ENCODE measurements at places on chromosomes 16 and 17.

DNA sequence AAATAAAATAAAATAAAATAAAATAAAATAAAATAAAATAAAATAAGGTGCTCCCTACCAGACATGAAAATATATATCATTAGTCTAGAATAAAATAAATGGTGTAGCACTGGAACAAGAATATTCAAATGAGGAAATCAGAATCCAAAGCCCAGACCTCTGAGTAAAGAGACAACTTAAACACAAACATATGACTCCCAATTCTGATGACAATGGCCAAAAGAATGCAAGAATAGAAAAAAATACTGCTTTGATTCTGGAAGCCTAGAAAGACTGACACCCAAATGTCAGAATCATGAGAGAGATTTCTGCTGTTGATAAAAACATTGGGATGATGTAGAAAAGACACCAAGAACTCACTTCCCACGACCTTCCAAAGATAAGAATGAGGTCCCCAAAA is 27.9 kb downstream of the MYOCD start:
- DNase-seq, result no peak

- no peak for DNase-seq
Measured at GRCh38 chr17:31595666-31596381, 204.3 kb downstream of the RAB11FIP4 start.

DNA sequence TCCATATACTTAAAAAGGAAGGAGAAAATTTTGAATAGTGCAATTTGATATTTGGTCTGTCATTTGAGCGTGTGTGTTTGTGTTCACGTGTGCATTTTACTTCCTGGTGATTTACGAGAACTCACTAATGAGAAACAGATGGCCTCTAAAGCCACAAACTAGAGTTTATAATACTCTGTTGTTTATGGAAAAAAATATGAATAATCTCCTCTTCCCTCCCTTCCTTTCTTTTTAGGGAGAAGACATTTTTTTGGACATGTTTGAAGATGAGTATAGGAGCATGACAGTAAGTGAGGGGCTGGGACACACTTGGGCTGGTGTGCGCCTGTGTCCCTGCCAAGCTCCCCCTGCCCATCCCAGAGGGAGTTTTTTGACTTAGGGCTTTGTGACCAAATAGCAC is 102.7 kb downstream of the CLEC16A start:
- DNase-seq, result no peak

DNA sequence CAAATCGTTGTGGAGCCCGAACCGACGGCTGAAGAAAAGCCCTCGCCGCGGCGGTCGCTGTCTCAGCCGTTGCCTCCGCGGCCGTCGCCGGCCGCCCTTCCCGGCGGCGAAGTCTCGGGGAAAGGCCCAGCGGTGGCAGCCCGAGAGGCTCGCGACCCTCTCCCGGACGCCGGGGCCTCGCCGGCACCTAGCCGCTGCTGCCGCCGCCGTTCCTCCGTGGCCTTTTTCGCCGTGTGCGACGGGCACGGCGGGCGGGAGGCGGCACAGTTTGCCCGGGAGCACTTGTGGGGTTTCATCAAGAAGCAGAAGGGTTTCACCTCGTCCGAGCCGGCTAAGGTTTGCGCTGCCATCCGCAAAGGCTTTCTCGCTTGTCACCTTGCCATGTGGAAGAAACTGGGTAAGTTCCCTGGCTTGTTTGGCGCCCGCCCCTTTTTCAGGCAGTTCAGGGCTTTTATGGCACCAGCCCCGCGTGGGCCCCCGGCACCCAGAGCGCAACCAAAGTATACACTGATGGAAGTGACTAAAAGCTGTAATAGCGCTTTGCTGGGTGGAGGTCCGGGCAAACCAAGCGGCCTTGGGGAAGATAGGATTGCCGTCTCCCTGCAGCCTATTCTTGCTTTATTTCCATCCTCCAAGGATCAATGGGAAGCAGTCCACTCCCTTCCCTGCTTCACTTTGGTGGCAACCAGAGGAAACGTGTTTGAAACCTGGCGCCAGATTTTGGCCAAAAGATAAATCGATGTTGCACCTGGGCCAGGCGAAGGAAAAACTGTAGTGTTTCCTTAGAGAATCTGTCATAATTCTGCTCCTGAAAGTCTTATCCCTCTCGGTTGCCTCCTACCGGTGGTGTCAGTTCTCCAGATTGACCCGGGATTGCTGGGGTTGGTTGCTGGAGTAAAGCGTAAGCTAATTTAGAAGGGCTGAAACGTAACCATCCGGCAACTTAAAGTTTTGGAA is 775 bp downstream of the PPM1D start:
- DNase-seq, result peak; percentile 87

- peak; percentile 22 for DNase-seq
Measured at GRCh38 chr17:57110152-57110542, 25.1 kb downstream of the AKAP1 start.

DNA sequence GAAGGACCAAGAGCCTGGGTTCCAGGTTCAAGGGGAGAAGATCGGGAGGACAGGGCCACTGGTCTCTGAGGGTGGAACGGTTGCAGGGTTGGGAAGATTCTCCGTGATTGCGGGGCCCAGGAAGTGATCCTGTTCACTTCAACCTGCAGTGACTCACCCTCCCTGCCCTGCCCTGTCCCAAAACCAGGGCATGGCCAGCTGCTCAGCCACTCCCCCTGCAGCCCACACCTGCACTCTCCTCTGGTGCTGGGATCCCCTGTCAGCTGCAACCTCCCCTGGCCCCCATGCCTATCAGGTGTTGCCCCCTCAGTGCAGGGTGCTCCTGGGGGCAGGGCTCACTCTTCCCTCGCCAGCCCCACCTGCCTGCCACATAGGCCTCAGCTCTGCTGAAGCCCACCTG is 1.1 kb downstream of the RUNDC3A start:
- no peak for DNase-seq

GRCh38 chr16:79339863-79340262 is 260.7 kb downstream of the MAF start:
- DNase-seq, result no peak

DNA sequence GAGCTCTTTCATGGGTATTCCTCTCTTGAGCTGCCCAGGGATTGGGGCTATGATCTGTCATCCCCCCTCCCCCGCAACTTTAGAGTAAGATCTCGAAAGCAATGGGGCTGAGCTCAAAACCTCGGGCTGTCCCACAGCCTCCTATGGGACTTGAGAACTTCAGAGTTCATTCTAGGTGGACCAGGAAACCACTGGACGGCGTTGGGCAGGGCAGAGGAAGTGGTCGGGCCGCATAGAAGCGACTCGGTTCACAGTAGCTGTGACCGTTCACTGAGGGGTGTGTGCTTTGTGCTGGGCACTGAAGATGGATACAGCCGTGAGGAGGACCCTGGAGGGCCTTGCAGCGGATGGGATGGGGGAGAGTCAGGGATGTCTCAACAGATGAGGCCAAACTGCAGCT is 292.0 kb downstream of the CPPED1 start:
- DNase-seq, result no peak

DNA sequence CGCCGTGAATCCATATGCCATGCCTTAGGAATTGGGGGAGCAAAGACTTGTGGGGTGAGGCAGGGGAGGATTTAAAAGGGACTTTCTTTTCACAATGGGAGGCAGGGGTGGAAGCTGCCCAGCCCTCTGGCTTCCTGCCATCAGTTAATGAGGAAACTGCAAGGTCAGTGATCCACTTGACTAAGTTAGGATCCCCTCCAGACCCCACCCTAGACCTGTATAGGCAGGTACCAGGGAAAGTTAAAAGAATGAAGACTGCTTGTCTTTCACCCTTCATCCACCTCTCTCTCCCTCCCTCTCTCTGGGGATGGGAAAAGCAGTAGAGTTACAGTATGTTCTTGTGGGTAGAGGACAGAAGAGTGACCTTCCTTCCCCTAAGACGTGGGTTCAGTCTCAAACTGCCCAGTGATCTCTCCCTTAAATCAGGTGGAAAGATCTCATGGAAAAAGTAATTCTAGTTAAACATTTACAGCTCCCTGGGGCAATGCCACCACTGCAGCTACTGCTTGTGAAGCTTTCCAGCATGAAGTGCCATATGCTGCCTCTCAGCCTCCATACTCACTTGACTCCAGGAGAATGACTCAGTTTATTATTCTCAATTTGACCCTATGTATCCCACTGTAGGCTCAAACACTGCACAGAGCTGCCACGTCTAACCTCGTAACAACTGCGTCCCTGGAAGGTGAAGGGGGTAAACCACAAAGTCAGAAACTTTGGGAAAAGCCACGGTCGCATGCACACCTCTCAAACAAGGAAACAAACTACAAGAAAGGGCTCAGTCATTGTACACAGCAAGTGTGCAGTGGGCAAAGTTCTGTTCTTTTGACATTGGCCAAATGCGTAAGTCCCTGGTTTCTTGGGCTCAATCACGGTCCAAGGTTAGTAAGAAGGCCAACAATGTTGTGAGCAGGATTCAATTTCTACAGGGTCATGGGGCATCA is 1.2 kb downstream of the COA3 start:
- no peak for DNase-seq
